ENCODE measurements at places on chromosomes 13 and 19. TPM values are rescaled to one million over a fixed set of nuclear protein-coding genes. Genes with fewer than 3 reads are reported as not detected.

The CGB1 gene
- total RNA-seq, result not detected

DNA sequence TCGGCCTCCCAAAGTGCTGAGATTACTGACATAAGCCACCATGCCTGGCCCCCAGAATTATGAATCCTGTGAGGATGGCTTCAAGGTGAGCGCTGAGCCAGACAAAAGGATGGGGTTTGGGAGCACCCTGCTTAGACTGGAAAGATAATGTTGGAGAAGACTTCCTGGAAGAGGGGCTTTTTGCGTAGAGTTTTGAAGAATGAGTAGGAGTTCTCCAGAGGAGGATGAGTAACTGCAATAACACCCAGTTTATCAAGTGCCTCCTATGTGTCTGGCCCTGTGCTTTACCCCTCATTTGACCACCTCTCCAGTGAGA lies 641 bp upstream of the GDF15 start:
- DNase-seq, result no peak

The KLF2 gene
- 847 TPM for total RNA-seq

The MEIS3 gene
- not detected for total RNA-seq

The KLK8 gene
- not detected for total RNA-seq

The ZNF554 gene
- total RNA-seq, result 2.7 TPM

The SBK2 gene
- not detected for total RNA-seq

The XPO4 gene
- 23.8 TPM for total RNA-seq

DNA sequence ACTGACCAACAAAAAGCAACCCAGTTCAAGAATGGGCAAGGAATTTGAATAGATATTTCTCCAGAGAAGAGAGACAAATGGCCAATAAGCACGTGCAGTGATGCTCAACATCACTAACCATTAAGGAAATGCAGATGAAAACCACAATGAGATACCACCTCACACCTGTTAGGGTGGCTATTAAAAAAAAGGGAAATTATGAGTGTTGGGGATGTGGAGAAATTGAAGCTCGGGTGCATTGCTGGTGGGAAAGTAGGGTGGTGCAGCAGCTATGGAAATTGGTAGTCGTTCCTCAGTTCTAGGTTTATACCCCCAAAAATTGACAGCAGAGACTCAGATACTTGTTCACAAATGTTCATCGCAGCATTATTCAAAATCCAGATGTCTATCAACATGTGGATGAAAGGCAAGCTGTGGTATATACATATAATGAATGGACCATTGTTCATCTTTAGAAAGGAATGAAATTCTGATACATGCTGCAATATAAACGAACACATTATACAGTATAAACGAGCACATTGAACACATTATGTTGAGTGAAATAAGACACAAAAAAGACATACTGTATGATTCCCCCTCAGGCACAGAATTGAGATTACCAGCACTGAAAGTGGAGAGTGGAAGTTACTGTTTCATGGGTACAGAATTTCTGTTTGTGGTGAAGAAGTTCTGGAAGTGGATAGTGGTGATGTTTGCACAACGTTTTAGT lies 927 bp downstream of the CHAMP1 start:
- DNase-seq, result no peak

The SYNE4 gene
- total RNA-seq, result 2.1 TPM

The SELENOV gene
- not detected for total RNA-seq

The PSG1 gene
- not detected for total RNA-seq

DNA sequence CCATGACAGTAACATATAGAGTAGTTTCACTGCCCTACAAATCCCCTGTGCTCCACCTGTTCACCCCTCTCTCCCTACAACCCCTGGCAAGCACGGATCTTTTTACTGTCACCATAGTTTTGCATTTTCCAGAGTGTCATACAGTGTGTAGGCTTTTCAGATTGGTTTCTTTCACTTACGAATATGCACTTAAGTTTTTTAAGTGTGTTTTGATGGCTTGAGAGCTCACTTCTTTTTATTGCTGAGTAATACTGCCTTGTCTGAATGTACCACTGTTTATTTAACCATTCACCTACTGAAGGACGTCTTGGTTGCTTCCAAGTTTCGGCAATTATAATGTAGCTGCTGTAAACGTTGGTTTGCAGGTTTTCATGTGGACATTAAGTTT lies 175.1 kb downstream of the ITGBL1 start:
- no peak for DNase-seq

The DHRS12 gene
- 14.1 TPM for total RNA-seq

- DNase-seq, result no peak
Measured at GRCh38 chr19:4541114-4541805, 1.4 kb upstream of the LRG1 start.

DNA sequence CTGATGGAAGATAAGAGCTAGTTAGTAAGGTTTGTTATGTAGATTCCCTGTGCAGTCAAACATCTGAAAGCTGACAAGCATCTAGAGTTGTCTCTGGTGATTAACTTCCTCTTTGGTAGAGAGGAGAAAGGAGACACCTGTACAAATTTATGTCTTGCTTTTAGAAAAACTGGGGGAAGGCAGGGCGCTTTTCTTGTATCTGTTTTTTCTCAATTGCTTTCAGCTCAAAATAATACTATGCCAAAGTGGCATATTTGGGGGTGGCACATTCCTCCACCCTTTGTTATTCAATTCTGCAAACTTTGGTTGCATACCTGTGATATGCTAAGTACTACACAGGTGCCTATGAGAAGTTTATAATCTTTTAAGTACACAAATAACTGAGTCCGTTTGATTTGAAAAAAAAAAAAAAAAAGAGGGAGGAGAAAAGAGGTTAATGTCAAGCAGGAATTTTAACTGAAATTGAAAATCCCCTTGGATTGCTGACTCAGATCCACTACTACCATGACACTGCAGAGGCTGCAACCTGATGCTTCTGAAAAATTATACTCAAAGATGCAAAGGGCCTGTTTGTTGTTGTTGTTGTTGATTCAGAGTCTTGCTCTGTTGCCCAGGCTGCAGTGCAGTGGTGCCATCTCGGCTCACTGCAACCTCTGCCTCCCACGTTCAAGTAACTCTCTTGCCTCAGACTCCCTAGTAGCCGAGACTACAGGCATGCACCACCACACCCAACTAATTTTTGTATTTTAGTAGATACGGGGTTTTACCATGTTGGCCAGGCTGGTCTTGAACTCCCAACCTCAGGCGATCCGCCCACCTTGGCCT lies 164.8 kb upstream of the NBEA start:
- no peak for DNase-seq

The TNFSF13B gene
- 1.3 TPM for total RNA-seq

Data from CD8-positive, alpha-beta T cell (primary cell).